Fibroblast of gingiva (primary cell): ENCODE measurements at places on chromosomes 3 and 15.

GRCh38 chr15:40388941-40389823 lies 6.7 kb downstream of the KNSTRN start:
- DNase-seq: peak; percentile 92

DNA sequence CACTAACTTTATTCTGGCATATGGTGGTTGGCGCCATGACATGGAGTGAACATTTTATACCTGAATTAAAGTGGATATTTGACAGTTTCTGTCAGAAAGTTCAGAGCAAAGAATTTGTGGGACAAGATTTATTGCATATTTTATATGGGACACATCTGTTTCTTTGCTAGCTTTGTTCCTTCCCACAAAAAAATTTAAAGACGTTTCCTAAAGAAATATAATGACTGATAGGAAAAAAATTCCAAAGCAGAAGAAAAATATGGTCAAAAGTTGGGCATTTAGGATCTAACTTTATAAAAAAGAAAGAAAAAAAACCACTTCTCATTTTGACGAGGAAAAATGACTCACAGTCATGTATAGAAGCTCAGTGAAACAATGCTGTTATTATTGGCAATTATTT lies 101.6 kb downstream of the GREM1 start:
- no peak for DNase-seq

DNA sequence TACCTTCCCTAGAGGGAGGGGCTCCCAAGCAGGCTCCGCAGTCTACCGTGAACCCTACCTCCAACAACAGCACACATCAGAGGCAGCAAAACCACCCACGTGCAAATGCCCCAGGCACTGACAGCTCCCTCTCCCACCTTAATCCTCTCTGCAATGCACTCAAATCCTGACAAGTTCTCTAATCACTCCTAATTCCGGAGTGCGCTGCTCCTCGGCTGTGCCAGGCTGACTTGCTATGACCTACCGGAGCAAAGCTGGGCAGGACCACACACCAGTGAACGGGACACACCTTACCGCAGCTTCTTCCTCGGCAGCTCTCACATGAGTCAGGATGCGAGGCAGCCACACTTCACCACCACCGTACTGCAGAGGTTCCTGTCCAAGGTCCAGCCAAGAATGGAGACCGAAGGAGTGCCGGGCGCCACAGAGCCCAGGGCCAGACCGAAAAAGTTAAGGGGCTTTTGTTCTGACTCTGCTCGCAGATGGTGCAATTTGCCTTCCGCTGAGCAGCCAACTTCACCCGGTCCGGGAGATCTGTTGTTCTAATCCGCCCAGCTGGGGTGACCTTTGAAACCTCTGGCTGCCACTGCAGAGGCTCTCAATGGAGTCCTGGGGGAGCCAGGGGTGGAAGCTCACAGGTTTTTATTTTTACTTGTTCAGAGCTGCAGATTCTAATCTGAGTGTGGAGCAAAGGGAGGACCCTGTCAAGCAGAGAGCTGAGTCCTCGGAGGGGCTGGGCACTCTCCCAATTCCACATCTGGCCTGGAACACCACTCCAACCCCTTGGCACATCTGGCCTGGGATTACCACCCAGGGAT lies 84.4 kb downstream of the MYLK start:
- peak; percentile 61 for DNase-seq

- DNase-seq: no peak
These were observed 100.6 kb downstream of the IL1RAP start for GRCh38 chr3:190614226-190615059.

DNA sequence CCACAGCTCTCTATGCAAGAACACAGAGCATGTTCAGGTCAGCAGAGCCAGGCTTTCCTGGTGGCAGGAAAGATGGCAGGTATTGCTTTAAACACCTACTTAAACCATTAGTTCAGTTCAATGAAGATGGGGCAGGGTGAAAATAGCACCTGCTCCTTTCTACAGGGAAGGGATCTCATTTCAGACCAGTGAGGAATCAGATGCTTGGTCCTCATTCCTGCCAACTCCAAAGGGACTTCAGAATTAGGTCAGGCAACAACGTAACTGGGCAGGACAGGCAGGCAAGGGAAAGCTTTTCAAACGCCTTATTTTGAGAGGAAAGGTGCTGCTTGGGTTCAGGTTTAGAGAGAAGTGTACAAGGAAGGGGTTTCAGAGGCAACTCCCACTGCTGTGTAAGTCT lies 12.6 kb upstream of the RPS17 start:
- no peak for DNase-seq

GRCh38 chr3:113565555-113565954 lies 33.2 kb downstream of the SIDT1 start:
- DNase-seq: no peak

- no peak for DNase-seq
These were observed 17.5 kb upstream of the GOLGA8B start for GRCh38 chr15:34600923-34601322.

DNA sequence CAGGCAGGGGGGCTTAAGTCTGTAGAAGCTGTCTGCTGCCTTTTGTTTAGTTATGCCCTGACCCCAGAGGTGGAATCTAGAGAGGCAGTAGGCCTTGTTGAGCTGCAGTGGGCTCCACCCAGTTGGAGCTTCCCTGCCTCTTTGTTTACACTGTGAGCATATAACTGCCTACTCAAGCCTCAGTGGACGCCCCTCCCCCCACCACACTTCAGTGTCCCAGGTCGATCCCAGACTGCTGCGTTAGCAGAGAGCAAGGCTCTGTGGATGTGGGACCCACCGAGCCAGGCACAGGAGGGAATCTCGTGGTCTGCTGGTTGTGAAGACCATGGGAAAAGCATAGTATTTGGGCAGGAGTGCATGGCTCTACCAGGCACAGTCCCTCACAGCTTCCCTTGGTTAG lies 446.8 kb upstream of the RARB start:
- no peak for DNase-seq

DNA sequence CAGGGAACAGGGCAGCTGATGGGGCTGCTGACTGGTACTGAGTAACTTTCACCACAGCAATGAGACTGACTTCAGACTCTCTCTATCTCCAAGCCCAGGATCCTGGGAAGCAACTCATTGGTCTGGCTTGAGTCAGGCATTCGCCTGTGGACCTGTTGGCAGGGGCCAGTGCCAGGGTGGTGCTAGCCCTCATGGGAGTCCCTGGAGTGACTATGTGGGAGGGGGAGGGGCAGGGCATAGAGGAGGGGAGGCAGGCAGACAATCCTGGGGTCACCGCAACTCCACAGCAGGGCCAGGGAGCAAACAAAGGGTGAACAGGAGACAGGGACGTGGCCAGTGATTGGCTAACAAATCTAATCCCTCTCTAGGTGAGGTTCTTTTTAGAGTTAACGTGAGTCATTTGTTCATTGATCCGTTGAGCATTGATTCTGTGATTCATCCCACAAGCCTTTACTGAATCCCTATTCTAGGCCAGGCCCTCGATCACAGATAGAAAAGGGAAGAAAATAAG lies 71.8 kb downstream of the CEMIP start:
- DNase-seq: no peak

DNA sequence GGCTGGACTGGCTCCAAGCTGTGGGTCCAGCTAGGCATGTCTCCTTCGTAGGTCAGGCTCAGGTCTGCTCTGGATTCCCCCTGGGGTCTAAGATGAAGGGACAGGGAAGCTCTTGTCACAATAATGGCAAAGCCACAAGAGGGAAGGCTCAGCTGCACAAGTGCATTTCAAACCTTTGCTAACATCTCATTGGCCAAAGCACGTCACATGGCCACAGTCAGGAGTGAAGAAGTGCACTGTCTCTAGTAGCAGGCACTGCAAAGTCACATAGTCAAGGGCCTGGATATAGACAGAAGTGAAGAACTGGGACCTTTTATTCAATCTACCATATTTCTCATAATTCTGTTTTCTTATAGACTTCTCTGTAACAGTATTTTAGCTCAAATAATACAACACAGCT lies 20.1 kb downstream of the DLEC1 start:
- DNase-seq: no peak

GRCh38 chr3:146503461-146504202 lies 34.3 kb upstream of the PLSCR2 start:
- peak; percentile 86 for DNase-seq

- DNase-seq: no peak
These were observed 10.3 kb downstream of the HRH1 start for GRCh38 chr3:11164607-11165006.

GRCh38 chr3:46505953-46506352 lies 8.2 kb downstream of the RTP3 start:
- DNase-seq: no peak

DNA sequence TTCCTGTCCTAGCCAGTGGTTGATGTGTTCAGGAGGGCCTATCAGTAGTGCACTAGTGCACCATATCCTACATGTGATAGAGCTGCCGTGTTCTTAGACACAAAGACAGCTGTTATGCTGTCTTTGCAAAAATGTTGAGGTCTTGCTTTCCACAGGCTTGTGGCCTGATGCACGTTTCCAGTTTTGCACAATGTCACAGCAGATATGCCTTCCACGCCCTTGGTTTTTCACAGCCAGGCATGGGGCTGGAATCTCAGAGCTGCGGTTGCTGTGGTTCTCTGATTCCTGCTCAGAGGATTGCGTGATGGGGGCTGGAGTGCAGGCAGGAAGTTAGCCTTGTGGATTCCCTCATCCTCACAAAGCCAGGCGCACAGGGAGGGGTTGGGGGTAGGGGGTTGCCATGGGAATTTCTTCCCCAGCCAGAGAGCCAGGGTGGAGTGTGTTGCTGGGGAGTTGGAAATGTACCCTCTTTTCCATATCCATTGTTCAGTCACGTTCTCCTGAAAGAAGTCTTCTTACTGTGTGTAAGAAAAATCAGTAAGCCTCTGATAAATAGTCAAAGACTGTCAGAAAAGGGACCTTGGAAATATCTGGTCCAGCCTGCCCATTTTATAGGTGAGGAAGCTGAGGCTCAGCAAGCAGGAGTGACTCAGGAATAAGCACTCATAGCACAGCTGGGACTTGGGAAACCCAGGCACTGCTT lies 79.4 kb downstream of the SMAD3 start:
- DNase-seq: peak; percentile 74

- DNase-seq: no peak
These were observed 4.5 kb downstream of the SMC4 start for GRCh38 chr3:160403796-160404470.

- DNase-seq: no peak
These were observed at the start of gene BDH1 for GRCh38 chr3:197555281-197556261. Gene BDH1, minus strand, starts transcription at chr3:197555968. Its CDS starts 9,525 bp downstream, at chr3:197546443.

DNA sequence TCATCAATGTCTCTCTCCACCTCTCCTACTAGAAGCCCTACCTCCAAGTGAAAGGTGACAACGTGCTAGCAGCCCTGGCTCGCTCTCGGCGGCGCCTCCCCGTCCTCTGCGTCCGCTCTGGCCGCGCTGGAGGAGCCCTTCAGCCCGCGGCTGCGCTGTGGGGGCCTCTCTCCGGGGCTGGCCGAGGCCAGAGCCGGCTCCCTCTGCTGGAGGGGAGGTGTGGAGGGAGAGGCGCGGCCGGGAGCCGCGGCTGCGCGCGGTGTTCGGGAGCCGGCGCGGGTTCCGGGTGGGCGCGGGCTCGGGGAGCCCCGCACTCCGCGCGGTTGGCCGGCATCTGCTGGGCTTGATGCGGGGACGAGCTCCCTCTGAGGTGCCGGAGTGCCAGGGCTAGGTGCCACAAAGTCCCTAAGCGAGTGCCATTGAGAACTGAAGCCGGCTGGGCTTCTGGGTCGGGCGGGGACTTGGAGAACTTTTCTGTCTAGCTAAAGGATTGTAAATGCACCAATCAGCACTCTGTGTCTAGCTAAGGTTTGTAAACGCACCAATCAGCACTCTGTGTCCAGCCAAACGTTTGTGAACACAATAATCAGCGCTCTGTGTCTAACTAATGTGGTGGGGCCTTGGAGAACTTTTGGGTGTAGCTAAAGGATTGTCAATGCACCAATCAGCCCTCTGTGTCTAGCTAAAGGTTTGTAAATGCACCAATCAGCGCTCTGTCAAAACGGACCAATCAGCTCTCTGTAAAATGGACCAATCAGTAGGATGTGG lies 84.8 kb upstream of the ARRDC4 start:
- DNase-seq: no peak

DNA sequence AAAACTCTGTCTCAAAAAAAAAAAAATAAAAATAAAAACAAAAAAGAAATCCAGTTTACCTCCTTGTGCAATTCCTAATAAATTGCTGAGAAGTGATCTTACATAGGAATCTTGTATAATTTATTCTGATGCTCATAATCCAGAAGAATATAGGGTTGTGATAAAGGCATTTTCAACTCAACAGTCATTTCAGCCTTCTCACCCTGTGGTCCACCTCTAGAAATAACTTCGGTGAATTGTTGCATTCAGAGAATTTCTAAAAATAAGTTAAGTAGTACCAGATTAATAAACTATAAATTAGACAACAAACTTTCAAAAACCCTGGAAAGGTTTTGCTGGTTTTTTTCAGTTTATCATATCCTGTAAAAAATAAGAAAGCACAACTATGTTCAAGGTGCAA lies 20.2 kb downstream of the RAF1 start:
- no peak for DNase-seq

DNA sequence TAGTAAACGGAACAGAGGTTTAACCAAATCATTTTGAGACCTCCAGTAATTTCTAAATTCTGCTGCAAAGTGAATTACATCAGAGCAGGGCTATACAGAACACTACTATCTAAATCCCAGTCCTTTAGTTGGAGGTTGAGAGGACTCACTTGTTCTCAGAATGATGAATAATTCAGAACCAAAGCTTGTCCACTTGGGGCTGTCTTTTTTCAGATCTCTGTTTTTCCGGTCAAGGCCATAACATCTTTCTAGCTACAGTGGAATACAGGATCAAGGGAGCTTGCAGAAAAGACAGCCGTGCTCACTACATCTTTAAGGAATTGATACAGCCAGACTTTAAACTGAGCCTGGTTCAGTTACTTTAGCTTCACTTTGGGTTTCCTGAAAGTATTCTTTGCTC lies 194.5 kb downstream of the EFHB start:
- DNase-seq: no peak

- DNase-seq: no peak
These were observed 35.1 kb downstream of the KY start for GRCh38 chr3:134615743-134616142.

- no peak for DNase-seq
These were observed 159.5 kb upstream of the CNTN6 start for GRCh38 chr3:933326-933725.

DNA sequence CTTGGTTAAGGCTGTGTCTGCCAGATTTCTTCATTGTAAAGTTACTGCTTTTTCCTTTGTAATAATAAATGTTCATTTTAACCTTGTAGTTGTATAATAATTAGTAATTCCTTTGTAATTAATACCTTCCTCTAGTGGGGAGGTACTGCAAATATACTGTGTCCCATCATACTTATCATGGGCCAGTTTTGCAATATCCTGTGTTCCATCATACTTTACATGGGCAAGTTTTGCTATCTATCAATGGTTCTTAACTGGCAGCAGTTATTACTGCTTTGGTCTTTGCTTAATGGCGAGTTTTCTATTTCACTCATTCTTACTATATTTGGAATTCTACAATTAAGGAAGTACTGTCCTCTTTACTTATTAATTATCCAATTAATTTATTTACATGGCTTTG lies 10.6 kb downstream of the ATP2C1 start:
- no peak for DNase-seq

GRCh38 chr3:23421811-23422516 lies 218.8 kb downstream of the UBE2E2 start:
- DNase-seq: peak; percentile 21

GRCh38 chr3:153963012-153963411 lies 158.2 kb upstream of the ARHGEF26 start:
- DNase-seq: no peak
